Gastrocnemius medialis (tissue), 4 donors: ENCODE measurements at places on chromosomes 5 and 9. TPM values are rescaled to one million over a fixed set of nuclear protein-coding genes. Genes with fewer than 3 reads are reported as not detected.

The CCL27 gene
- 1.7 TPM for total RNA-seq

The ZSWIM6 gene
- 1.9 TPM for total RNA-seq

The IL9 gene
- not detected for total RNA-seq

The SPDL1 gene
- 0.78 TPM for total RNA-seq

The THBS4 gene
- 27.2 TPM for total RNA-seq

The GZMA gene
- not detected for total RNA-seq

The MED7 gene
- 7.8 TPM for total RNA-seq

- DNase-seq, result no peak
- H3K36me3 ChIP-seq, result no peaks in the 10 kb centered on the region
- peaks cover 13% of the 10 kb centered on the region for H3K4me1 ChIP-seq
- H3K27me3 ChIP-seq, result no peaks in the 10 kb centered on the region
- H3K4me3 ChIP-seq, result no peak overlapping the region
Observed at GRCh38 chr5:120405923-120406322, 58.2 kb upstream of the PRR16 start.

GRCh38 chr5:33801292-33801691 lies 90.5 kb downstream of the ADAMTS12 start:
- H3K36me3 ChIP-seq, result no peaks in the 10 kb centered on the region
- DNase-seq, result no peak
- no peaks in the 10 kb centered on the region for H3K27me3 ChIP-seq

DNA sequence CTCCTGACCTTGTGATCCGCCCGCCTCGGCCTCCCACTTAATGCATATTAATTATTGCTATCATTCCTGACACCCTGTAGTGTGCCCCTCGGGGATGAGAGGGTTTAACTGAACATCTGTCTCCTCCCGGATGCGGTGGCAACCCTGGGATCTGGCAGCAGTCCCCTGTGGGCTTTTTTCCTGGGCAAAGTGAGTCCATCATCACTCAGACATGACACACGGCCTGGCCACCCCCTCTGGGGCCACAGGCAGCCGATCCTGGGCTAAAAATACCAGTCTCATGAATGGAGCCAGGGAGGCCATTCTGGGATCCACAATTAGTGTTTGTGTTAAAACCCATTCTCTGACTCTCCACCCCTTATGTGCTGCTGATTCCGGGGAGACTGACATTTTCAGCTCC lies 161.2 kb downstream of the RGS3 start:
- no peaks in the 10 kb centered on the region for H3K36me3 ChIP-seq
- no peak for DNase-seq
- H3K4me3 ChIP-seq, result no peak overlapping the region
- H3K4me1 ChIP-seq, result peaks cover 40% of the 10 kb centered on the region
- H3K27me3 ChIP-seq, result no peaks in the 10 kb centered on the region

GRCh38 chr9:88747768-88748167 lies 212.8 kb downstream of the NXNL2 start:
- H3K4me3 ChIP-seq, result no peak overlapping the region
- H3K4me1 ChIP-seq, result no peaks in the 10 kb centered on the region
- peak overlapping the region; percentile 48 for H3K27ac ChIP-seq
- no peaks in the 10 kb centered on the region for H3K27me3 ChIP-seq
- H3K36me3 ChIP-seq, result no peaks in the 10 kb centered on the region

DNA sequence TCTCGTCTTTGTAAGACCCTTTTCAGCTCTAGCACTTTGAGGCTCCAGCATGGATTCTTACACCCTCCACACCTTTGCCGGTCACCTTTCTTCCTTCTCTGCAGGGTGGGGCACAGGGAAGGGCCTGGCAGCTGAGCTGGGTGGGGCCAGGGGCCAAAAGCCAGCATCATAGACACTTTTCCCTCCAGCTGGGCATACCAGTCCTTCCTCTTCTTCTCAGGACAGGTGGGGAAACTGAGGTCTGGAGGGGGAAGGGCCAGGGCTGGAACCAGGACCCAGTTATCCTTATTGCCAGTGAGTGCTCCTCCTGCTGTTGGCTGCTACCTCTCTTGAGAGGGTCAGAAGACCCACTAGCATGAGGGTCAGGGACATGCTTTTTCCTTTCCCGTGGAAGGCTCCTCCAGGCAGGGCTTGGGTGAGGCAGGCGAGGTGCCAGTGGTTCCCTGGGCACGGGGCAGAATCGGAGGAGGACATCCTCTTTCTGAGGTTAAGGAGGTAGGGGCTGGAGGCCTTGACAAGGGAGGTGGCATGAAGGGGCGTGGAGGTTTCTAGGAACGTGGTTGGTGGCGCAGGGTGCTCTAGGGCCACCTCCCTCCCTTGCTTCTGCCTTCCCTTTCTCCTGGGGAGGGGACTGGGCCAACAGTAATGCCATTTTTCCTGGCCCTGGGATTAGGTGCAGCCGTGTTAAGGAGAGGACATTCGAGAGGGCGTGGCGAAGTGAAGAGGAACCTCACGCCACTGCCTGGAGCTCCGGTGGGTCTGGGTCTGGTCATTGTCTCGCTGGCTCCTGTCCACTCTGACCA lies at the start of gene NDST1:
Gene NDST1 (plus strand): TSS at position 658 of the 803 bp plus-strand sequence. CDS start 13,124 bp downstream, outside the sequence.
- H3K4me1 ChIP-seq, result peaks cover 94% of the 10 kb centered on the region
- no peaks in the 10 kb centered on the region for H3K36me3 ChIP-seq
- DNase-seq, result no peak
- peak within 1 kb of the TSS; percentile 88 for H3K27ac ChIP-seq

GRCh38 chr9:121348221-121348620 lies 21.8 kb downstream of the STOM start:
- H3K27ac ChIP-seq, result peak overlapping the region; percentile 73
- H3K4me3 ChIP-seq, result no peak overlapping the region
- H3K36me3 ChIP-seq, result no peaks in the 10 kb centered on the region
- H3K27me3 ChIP-seq, result no peaks in the 10 kb centered on the region
- DNase-seq, result no peak
- H3K4me1 ChIP-seq, result peaks cover 73% of the 10 kb centered on the region

- no peaks in the 10 kb centered on the region for H3K27me3 ChIP-seq
- no peaks in the 10 kb centered on the region for H3K4me1 ChIP-seq
- H3K4me3 ChIP-seq, result no peak overlapping the region
- peak overlapping the region; percentile 54 for H3K27ac ChIP-seq
- H3K36me3 ChIP-seq, result no peaks in the 10 kb centered on the region
Observed at GRCh38 chr5:149429839-149430721, 51.0 kb upstream of the IL17B start.

DNA sequence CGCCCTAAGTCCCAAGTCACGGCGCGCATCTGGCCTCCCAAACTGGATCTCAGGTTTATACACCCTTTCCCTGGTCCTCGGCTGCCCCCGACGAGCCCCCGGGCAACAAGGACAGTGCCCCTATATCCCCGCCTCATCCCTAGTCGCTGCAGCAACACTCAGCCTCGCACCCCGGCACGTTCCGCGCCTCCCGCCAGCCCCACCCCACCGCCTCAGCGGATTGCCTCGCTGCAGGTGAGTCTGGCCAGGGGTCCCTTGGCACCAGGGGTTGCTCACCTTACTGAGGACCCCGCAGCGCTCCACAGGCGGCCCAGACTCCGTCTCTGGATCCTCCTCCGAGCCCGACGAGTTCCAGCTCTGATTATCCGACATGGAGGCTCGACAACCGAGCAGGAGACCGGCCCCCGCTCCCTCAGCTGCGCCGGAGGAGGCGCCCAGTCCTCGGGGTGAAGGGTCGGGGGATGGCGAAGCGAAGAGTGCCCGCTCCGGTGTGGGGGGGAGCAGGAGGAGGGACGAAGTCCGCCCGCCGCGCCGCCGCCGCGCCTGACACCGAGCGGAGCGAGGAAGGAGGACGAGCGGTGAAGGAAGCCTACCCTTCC lies 494 bp downstream of the CERT1 start:
- peaks cover 46% of the 10 kb centered on the region for H3K4me1 ChIP-seq
- H3K36me3 ChIP-seq, result no peaks in the 10 kb centered on the region
- peak overlapping the region; percentile 95 for H3K27ac ChIP-seq
- H3K27me3 ChIP-seq, result no peaks in the 10 kb centered on the region
- DNase-seq, result no peak

GRCh38 chr5:160311491-160312133 lies 752 bp downstream of the CCNJL start:
- peak overlapping the region; percentile 59 for H3K4me3 ChIP-seq
- DNase-seq, result no peak
- peaks cover 23% of the 10 kb centered on the region for H3K27me3 ChIP-seq
- H3K36me3 ChIP-seq, result no peaks in the 10 kb centered on the region

DNA sequence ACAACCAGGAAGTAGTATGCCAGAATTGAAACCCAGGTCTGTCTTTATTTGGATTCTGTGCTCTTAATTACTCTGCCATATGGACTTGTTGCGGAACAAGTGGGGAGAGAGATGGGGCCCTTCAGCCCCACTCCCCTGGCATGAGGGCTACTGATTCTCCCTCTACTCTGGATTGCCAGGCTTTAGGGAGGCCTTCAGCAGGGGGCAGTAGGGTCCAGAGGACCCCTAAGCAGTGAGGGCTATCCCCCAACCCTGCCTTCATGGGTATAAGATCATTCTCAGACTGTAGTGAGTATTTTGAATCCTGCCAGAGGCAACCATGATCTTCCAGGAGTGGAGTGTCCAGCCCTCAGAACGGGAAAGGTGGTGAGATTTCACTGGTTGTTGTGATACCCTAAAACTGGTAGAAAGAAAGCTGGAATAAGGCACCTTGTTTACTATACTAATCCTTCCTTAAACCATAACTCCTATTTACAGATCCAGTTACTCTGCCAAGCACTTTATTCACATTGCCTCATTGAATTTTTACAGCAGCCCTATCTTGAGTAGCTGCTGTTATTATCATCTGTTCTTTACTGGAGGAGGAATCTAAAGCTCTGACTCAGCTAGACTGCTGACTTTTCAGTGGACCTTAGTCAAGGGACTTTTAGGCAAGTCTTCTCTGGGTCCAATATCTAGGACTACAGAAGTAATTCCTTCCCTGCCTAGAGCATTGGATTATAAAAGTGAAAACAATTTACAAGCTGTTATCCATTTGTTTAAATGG lies 31.3 kb upstream of the LARP1 start:
- no peaks in the 10 kb centered on the region for H3K27me3 ChIP-seq
- peaks cover 27% of the 10 kb centered on the region for H3K4me1 ChIP-seq
- no peaks in the 10 kb centered on the region for H3K36me3 ChIP-seq
- H3K4me3 ChIP-seq, result no peak overlapping the region

DNA sequence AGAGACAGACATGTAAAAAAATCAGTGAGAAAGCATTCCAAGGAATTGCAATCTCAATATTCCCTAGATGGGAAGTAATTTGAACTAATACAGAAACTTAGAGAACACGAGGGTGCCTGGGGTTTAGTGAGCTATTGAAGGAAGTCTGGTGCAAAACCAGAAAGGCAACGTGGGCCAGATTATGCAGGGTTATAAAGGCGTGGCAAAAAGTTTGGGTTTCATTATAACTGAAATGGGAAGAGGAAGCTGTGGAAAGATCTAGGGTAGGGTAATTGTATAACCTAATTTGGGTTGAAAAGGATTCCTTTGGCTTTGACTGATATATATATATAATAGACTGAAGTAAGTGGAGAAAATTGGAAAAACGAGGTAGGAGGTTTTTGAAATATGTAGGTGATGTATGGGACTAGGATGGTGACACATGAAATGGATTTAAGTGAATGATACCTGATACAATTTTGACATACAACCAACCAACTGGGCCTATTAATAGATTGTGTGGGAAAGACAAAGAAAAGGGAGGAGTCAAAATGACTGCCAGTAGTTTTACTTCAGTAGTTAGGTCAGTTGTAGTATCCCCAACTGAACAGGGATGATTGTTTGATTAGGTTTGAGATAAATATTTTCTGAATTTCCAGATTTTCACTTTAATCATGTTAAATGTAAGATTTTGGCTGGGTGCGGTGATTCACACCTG lies 65.3 kb downstream of the FAM174A start:
- H3K4me3 ChIP-seq, result no peak overlapping the region
- H3K4me1 ChIP-seq, result peaks cover 6% of the 10 kb centered on the region
- DNase-seq, result no peak
- H3K36me3 ChIP-seq, result no peaks in the 10 kb centered on the region
- no peaks in the 10 kb centered on the region for H3K27me3 ChIP-seq

DNA sequence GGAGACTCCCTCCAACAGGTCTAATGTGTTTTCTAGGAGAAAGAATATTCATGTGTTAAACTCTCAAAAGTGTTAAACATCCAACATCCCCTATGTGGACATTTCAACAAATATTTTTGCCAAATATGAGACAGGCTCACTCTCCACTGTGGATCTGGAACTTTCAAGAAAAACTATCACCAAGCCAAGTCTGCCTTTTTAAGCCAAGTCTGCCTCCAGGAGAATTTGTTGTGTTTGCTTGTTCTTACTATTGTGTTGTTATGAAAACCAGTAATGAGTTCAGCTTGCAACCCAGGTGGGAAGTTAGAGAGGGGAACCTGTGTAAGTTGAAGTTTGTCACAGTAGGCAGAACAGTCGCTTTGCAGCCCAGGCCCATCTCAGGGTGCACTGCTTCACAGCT lies 228.1 kb downstream of the NFIB start:
- no peaks in the 10 kb centered on the region for H3K27me3 ChIP-seq
- DNase-seq, result no peak
- H3K36me3 ChIP-seq, result no peaks in the 10 kb centered on the region
- H3K4me3 ChIP-seq, result no peak overlapping the region

- H3K27ac ChIP-seq, result no peak overlapping the region
- H3K36me3 ChIP-seq, result no peaks in the 10 kb centered on the region
- H3K4me1 ChIP-seq, result no peaks in the 10 kb centered on the region
- no peak for DNase-seq
- H3K27me3 ChIP-seq, result no peaks in the 10 kb centered on the region
Observed at GRCh38 chr9:111349766-111350165, 19.7 kb upstream of the OR2K2 start.

DNA sequence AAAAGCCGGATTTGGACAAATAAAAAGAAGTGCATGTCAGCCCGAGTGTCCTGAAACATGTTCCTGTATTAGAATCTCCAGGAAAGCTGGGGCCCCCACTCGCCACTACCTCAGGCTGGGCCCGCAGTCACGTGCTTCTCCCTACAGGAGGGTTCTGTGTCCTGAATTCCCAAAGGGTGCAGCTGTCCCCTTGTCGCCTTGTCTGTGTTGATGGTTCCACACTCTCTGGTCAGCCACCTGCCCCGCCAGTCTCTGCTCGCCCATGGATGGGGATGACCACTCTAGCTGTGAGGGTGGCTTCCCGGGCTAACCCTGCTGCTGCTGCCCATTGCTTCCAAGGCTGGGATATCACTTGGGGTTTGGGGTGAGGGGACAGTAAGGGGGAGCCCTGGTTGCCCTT lies 3.1 kb upstream of the TMEM250 start:
- H3K36me3 ChIP-seq, result no peaks in the 10 kb centered on the region
- peak overlapping the region; percentile 35 for H3K27ac ChIP-seq
- no peak for DNase-seq

GRCh38 chr5:181114844-181115778 lies 15.9 kb downstream of the OR2V1 start:
- H3K36me3 ChIP-seq, result no peaks in the 10 kb centered on the region
- no peak overlapping the region for H3K27ac ChIP-seq
- no peak for DNase-seq
- H3K27me3 ChIP-seq, result peaks cover 47% of the 10 kb centered on the region

- no peaks in the 10 kb centered on the region for H3K27me3 ChIP-seq
- H3K4me3 ChIP-seq, result no peak overlapping the region
- H3K36me3 ChIP-seq, result no peaks in the 10 kb centered on the region
- H3K27ac ChIP-seq, result no peak overlapping the region
Observed at GRCh38 chr5:131751506-131751905, 45.3 kb downstream of the FNIP1 start.

DNA sequence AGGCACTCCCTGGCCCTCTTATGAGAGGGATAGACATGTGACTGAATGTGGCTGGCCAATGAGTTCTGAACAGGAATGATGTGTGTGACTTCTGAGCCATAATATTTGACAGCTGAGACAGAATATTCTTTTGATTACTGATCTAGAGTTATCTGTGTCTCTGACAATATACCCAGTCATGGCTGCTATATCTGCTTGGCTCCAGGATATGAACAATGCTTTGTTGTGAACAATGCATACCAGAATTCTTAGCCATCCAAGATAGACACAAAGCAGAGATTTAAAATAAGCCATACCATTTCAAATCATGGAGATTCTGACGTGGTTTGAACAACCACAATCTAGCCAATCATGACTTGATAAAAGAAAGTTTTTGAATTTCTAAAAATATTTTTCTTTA lies 840.3 kb upstream of the SEMA6A start:
- H3K4me3 ChIP-seq, result no peak overlapping the region
- DNase-seq, result no peak
- H3K4me1 ChIP-seq, result no peaks in the 10 kb centered on the region
- H3K27ac ChIP-seq, result no peak overlapping the region
- H3K27me3 ChIP-seq, result no peaks in the 10 kb centered on the region
